ENCODE measurements at places on chromosomes 2 and 18.

- DNase-seq: no peak
These were observed 1919.1 kb upstream of the PIK3C3 start for GRCh38 chr18:40035966-40036365.

DNA sequence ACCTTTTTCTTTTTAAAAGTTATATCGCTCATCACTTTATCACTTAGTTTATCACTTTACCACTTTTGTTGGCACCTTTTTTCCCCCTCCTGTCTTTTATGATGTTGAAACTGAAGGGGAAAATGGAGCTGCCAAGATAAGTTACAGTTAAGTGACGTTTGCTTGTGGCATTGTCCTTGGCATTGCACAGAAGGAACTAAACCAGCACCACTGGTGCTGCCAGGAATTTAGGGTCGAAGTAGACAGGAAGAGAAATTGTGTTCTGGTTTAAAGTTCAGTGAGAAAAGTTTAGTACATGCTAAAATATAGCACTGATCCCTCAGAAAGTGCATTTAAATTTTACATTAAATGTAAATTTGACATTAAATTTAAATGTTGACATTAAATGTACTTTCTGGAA is 49.9 kb downstream of the MYO1B start:
- DNase-seq: no peak

DNA sequence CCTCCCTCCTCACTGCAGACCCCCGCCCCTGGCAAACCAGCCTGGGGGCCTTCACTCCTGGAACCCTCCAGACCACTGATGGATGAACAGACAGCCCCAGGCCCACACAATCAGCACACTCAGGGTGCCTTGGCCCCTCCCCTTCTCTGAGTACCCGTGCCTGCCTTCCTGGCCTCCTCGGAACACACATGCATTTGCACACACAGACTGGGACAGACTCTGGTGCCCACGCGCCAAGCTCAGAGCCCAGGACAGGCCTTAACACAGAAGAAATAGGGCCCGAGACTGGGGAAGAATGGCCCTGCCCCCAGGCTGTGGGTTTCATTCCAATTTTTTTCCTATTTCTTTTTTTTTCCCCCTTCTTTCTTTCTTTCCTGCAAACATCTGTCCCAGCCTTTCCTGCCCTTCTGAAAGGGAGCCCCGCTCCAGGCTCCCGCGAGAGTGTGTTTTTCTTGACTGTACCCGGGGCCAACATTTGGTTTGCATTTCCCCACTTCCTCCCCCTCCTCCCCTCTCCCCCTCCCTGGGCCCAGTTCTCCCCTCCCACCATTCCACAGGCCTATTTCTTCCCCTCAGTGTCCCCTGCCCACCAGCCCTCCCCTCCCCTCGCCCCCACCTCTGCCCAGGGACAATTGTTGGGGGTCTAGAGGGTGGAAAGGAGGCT is 618 bp upstream of the TNS1 start:
- no peak for DNase-seq

GRCh38 chr18:66156946-66157687 is 406.3 kb downstream of the CDH7 start:
- no peak for DNase-seq

- DNase-seq: no peak
These were observed 522 bp upstream of the SRD5A2 start for GRCh38 chr2:31581124-31581795.

DNA sequence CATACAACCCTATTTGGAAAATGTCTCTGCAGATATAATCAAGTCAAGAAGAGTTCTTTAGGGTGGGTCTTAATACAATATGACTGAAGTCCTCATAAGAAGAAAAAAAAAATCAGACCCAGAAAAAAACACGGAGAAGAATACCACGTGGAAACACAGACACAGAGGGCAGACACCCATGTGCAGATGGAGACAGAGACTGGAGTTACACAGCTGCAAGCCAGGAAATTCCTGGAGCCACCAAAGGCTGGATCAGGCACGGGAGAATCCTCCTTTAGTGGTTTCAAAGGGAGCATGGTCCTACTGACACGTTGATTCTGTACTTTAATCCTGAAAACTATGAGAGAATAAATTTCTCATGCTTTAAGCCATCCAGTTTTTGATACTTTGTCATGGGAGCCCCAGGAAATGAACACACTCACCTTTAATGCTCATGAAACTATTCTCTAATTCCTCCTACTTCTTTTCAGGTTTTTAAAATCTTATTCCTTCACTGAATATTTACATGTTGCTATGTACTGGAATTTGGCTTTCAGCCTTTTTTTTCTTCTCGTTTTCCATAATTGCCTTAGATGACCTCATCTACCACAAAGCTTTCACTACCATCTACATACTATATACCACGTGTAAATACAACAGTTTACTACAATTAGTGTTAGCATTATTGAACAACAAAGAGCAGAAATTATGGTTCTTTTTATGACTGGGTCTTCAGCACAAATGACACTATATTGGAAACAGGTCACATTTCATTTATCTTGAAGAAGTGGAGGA is 529.1 kb downstream of the IRS1 start:
- no peak for DNase-seq

GRCh38 chr2:61177727-61178549 is 15.9 kb downstream of the C2orf74 start:
- DNase-seq: no peak

DNA sequence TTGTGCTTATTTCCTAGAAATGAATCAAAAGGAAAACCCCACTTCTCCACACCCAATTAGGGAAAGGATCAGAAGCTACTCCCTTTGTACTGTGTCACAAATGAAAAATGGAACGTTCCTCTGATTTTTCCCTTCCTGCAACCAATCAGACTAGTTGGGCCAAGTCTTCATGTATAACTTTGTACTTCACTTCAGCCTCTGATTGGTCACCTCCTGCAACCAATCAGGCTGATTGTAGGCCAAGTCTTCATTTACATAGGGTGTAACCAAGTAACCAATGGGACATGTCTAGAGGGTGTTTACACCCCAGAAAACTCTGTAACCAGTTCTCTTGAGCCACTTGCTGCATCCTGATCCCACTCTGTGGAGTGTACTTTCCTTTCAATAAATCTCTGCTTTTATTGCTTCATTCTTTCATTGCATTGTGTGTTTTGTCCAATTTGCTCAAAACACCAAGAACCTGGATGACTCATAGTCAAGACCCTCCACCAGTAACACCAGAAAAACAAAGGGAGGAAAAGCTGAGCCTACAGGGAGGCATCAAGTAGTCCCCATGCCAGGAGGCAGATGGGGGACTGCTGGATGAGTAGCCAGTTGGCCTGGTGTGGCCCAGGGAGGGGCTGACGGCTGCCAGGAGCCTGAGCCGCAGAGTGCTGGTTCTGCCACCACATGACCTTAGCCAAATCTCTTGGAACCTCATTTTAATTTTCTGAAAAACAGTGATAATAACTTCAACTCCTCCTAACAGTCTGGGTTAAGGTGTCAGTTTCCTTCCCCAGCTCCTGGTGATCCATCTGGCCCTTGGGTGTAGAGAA is 46.1 kb downstream of the SOWAHC start:
- no peak for DNase-seq

DNA sequence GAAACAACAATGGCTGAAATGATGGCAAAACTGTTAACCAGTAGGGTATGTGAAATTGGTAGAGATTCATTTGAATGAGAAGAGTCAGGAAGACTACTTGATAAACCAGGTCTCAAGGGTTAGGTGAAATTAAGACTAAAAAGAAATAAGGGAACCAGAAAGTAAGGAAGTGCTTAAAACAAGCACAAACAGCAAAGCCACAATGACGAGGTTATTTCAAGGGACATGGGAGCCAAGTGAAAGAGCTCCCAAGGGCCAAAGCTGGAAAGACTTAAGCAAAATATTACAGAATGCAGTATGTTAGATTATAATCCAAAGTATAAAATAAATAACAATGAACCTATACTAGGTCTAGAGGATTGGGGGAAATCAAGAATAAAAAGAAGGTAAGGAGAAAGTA is 19.3 kb upstream of the CD302 start:
- no peak for DNase-seq

DNA sequence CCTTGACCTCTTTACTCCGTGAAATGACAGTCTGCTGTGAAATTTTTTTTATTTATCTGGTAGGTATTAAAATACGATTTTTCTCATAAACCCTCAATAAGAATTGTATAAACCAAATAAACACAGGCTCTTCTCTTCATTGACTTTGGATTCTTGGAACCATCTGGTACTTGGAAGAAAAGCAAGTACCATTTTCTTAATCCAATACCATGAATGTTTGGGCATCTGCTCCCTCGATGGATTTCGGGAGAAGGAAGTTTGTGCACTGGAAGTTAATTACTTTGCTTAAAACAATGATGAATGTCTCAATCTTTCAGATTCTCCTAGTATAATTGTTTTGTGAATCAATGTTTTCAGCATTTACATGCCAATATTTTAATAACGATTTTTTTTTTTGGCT is 5.3 kb upstream of the SCG2 start:
- DNase-seq: no peak

GRCh38 chr18:63831080-63831788 is 56.0 kb downstream of the SERPINB7 start:
- DNase-seq: no peak

- peak; percentile 16 for DNase-seq
These were observed 55.5 kb downstream of the CRACDL start for GRCh38 chr2:98880266-98881152.

- no peak for DNase-seq
These were observed 377.8 kb upstream of the SLC14A2 start for GRCh38 chr18:45237343-45238098.

- no peak for DNase-seq
These were observed 35.1 kb upstream of the YWHAQ start for GRCh38 chr2:9665898-9666297.

- DNase-seq: no peak
These were observed 20.6 kb upstream of the AMMECR1L start for GRCh38 chr2:127906206-127906926.

GRCh38 chr2:74024216-74024615 is 39.5 kb downstream of the TET3 start:
- DNase-seq: no peak

GRCh38 chr2:180021850-180022249 is 14.8 kb upstream of the CWC22 start:
- no peak for DNase-seq

DNA sequence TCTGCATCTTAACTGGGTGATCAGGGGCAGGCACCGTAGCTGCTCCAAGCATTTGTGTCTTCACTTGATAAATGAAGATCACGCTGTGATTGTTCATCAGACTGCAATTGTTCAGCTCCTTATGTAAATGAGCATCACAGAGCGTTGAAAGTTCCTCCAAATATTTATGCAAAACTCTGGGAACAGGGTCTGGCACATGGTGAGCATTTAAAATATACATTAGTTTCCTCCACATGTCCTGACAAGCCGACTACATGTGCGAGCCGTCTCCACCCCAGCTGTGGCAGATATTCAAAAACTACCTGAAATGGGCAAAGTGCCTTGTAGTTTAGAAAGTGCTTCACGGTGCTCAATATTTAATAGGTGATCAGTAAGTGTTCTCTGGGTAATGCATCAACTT is 175.1 kb upstream of the ID2 start:
- no peak for DNase-seq

DNA sequence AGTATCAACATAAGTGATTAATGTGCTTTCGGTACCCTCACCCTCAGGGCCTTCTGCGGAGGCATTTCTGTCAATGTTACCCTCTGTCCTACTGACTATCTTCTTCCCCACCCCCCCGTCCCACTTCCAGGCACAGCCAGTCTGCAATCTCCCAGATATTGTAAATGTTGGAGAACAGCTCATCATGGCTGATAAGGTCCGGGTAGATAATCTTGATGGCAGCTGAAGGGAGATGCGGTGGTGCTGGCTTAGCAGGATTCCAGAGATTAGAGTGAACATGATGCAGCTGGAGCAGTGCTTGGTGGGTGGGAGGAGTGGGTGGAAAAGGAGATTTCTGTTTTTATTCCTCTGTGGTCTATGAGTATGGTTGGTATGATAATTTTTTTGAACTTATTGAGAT is 15.5 kb downstream of the GTF2A1L start:
- DNase-seq: no peak

DNA sequence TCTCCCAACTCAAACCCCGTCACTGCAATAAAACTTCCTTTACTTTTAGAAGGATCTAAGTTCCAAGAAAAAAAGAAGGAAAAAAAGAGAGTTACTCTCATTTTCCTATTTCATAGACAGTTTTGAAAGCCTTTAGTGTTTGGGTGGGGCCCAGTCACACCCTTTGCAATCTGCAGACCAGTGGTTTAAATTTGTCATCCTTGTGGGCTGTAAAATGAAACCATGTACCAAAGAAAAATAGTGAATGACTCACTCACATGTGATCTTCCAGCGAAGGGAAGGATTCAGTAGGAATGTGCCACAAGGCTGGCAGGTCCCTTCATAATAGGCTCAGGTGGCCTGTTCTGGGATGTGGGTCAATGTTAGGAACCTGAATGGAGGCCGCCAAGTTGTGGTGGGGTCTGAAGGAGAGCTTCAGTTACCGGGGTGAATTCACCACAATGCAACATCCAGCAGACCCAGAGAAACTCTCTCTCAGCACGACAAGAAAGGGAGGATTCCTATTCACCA is 28.3 kb downstream of the ANXA4 start:
- no peak for DNase-seq

DNA sequence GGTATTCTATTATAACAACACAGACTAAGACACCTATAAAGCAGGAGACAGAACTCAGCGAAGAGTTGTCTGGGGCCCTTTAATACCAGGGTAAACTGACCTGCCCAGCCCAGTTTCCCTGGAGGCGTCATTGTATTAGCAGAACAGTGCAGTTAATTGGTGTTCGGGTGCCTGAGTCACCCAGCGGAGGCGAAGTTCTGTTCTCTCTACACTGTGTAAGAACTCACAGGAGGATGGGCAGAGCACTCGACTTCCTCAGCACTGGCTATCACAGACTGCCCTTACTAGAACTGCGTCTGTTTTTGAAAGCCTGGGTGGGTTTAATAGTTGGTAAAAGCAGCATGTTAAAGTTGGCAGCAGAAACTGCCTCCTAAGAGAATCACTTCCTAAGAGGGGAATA is 106.5 kb upstream of the ATP8B1 start:
- no peak for DNase-seq

All from GM13976 (cell line).